Natural killer cell treated with Interleukin-12 subunit alpha and Interleukin-12 subunit beta and Interleukin-15 and Interleukin-18, amount 100 ng/mL, for 72 hours (primary cell): ENCODE measurements at places on chromosomes 11 and 22.

DNA sequence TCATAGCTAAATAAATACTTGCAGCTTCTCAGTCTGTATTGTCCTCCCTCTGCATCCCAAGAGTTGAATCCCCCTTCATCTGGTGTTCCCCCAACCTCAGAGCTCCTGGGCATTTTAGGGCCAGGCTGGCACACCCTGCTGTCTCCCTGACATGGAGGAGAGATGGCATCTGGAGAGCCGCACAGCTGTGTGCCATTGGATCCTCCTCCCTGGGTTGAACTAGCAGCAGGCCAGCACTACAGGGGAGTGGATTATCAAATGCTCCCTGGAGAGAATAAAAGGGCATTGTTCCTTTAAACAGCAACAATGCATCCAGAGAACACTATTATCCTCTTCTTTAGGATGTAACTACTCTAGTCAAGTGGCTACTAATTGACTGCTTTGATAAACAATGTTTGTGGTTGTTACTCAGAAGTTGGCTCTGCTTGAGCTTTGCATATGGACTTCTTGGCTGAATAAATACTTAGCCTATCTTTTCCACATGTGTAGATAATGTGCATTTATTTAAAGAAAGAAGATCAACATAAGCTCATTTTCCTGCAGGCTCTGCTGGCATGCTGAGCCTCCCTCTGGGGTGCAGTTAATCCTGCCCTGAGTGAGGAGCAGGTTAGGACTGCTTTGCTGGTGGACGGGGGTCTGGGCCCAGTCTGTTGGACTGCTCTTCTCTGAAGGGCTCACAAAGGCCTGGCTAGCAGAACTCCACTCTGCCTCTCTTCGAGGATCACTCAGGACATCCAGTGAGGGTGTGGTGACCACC, 897.2 kb downstream of the TBC1D22A start:
- DNase-seq, result no peak

GRCh38 chr11:70517988-70518907, 119.9 kb downstream of the CTTN start:
- DNase-seq, result peak; percentile 48

- no peak for DNase-seq
These were observed 284.8 kb downstream of the CADM1 start for GRCh38 chr11:115219376-115219775.

- no peak for DNase-seq
These were observed 205.5 kb downstream of the CTTN start for GRCh38 chr11:70603756-70604211.

- DNase-seq, result no peak
These were observed 157.8 kb upstream of the DDI1 start for GRCh38 chr11:103878646-103879045.

GRCh38 chr11:65112546-65113360, 1.1 kb downstream of the TM7SF2 start:
- peak; percentile 78 for DNase-seq

DNA sequence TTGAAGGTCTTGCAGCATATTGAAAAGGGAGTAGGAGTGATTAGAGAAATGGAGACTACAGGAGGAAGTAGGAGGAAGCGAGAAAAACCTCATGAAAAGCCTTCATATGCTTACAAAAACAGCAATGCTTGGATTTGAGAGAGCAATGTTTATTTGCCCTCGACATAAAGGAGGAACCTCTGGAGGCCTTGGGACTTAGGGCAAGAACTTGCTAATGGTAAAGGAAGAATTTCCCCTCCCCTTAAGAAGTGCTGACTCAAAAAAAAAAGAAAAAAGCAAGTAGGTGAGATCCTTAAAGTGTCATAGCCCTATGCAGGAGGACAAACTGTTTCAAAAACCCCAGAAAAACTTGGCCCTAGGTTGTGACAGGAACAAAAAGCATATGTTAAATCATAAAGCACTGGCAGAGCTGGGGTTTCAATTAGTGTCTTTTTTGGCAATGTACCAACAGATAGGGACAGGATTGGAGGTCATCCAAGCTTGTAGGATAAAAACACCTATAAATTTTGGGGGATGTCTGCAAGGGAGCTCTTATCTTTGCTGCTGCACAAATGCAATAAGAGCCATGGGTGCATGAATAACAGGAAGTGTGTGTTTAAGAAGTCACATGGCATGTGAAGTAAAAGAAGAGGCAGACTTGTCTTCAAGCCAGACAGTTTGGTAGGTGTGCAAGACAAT, 4.9 kb downstream of the GLYAT start:
- no peak for DNase-seq

DNA sequence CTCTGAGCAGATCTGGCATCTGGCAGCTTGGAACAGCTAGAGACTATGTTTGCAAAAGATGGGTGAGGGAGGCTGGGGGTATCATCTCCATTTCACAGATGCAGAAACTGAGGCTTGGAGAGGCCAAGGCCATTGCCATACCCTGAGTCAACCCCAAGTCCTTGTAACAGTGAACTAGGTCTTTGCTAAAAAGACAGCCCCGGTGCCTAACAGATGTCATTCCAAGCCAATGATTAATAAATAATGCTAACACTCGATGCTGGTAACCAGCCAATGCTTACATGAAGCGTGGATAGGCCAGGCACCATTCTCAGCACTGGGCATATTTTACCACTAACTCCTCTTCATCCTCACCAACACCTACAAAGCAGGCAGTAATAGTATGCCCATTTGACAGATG, 164.0 kb downstream of the MN1 start:
- DNase-seq, result no peak

DNA sequence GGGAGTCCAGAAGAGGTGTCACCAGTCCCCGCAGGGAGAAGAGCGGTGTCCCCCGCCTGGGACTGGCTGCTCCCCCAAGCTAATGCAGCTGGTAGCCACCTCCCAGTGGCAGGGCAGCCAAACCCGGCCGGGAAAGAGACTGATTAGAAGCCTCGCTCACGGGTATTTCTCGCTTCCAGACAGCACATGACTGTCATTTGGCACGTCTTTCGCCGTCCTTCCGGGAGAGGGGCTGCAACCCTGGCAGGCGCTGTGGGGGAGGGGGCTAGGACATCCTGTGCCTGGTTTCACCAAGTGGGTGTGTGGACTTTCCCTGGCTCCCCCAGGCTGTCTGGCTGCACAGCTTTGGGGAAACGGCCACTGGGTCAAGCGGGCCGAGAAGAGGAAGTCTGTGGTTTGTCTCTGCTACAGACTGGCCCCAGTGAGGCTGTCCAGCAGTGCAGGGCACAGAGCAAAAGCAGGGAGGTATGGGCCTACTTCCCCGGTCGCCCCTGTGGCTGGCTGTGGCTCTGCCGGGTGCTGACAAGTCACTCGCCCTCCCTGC, 3.8 kb downstream of the CD81 start:
- peak; percentile 88 for DNase-seq

- DNase-seq, result no peak
These were observed 961 bp downstream of the IPO7 start for GRCh38 chr11:9385327-9385899.

GRCh38 chr11:8988329-8989234, 15.2 kb downstream of the NRIP3 start:
- DNase-seq, result no peak

DNA sequence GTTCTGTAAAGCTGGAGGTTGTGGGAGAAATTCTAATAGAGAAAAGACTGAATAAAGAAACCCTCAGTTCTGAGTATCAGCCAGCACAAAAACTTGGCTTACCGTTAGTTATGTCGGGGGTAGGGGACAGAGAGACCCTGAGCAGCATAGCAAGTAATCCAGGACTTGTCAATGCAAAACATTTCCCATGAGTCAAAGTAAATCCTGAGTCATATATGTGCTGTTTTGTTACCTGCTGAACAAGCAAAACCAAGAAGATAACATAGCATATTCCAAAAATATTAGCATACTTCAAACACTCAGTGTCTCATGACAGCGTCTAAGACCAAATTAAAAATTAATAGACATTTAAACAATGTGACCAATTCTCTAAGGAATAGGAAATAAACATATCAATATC, 75.1 kb upstream of the LUZP2 start:
- DNase-seq, result no peak

GRCh38 chr11:74684661-74685060, 46.6 kb downstream of the CHRDL2 start:
- DNase-seq, result peak; percentile 26

DNA sequence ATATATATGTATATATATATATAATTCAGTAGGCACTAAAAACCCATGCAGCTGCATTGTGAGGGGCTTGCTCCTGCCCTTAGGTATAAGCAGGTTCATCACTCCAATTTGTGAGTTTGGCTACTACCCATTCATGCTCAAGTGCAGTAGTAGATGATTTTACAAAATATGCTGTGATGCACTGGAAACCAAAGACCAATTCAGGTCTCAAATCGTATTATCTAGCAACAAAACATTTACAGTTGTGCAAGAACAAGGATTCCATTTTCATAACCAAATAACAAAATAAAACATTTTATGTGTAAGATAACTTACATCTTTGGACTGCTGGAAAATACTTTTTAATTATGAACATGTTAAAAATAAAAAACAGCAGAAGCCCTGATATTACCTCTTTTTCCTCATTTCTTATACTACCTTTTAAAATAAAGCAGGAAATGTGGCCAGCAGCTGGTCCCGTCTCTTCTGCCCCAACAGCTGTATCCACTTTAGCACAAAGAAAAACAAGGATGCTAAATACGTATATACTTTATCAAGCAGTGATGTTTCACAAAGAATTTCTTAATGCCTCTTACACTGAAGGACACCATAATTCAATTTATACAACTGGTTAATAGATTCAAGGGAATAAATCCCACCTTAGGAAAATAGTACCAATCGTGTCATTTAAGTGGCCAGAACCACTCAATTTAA, 2.8 kb downstream of the CREBZF start:
- no peak for DNase-seq

DNA sequence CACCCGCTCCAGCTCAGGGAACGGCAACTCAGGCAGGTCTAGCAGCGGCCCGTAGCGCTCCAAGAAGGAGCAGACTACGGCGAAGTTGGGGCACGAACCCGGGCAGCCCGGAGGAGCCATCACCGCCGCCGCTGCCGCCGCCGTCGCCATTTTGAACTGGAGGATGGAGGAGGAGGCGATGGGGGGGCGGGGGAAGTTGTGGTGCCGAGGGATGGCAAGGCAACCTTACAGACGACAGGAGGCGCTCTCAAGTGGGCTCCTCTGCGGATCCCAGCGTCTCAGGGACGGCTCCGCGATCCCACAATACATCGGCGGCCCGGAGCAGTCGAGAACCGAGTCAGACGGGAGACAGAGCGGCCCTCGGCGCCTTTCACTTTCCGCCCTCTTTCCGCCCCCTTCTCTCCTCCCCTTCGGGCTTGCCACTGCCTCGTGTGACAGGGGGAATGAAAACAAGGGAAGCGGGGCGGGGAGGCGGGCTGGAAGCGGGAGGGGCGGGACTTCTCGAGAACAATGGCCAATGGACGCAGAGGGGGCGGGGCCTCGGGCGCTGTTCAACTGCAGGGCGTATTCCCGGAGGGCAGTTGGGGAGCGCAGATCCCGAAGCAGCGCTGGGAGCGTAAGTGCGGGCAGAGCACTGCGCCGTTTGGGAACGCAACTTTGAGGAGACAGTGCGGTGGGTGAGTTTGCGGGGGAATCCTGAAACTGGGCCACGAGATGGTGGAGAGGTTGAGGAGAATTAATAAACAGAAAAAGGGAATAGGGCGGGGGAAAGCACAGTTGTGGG, at the start of the genes AAMDC and RSF1:
Gene AAMDC, plus strand, starts transcription at position 580 of the 784 bp plus-strand sequence. CDS start 21,353 bp downstream, outside the sequence.
Gene RSF1, minus strand, starts transcription at position 158 of the 784 bp plus-strand sequence. Its CDS starts 8 bp downstream, at position 150.
- peak; percentile 97 for DNase-seq

GRCh38 chr11:115097796-115098408, 406.3 kb downstream of the CADM1 start:
- no peak for DNase-seq

GRCh38 chr11:133793271-133794035, 51.9 kb downstream of the SPATA19 start:
- DNase-seq, result no peak

- DNase-seq, result no peak
These were observed 73.8 kb upstream of the PARVA start for GRCh38 chr11:12303421-12304149.

GRCh38 chr22:48644108-48644507, 1183.6 kb downstream of the BRD1 start:
- DNase-seq, result no peak

GRCh38 chr22:29217827-29218757, 12.4 kb downstream of the EMID1 start:
- no peak for DNase-seq

- DNase-seq, result no peak
These were observed 120.2 kb downstream of the NECTIN1 start for GRCh38 chr11:119608781-119609180.

DNA sequence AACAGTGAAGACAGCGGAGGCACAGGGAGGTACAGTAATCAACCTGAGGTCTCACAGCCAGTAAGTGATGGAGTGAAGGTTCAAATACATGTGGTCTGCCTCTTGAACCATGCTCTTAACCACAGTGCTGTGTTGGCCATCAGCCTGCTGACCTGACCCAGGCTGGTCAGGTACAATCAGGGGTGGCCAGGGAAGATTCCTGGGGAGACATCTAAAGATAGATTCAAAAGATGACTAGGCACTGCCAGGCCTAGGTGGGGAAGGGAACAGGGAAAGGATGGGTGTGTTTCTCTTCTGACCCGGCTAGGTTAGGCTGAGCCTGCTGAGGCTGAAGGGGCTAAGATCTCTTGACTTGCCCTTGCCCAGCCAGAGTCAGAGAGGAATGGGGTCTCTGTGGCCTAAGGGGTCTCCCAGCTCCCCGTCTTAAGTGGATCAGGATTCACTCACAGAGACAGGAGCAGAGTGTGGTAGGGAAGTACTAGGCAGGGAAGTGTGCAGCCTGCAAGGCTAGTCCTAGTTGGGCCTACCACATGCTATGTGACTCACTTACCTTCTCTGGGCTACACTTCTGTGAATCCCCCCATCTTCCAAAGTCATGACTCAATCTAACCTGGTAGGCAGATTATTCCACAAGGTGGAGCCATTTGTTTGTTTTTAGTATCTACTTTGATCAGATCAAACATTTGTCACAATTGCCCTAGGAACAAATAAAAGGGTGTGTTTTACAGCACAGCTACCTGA, 10.4 kb upstream of the SREBF2 start:
- peak; percentile 67 for DNase-seq

GRCh38 chr22:36678477-36678876, 25.1 kb downstream of the CACNG2 start:
- DNase-seq, result no peak

DNA sequence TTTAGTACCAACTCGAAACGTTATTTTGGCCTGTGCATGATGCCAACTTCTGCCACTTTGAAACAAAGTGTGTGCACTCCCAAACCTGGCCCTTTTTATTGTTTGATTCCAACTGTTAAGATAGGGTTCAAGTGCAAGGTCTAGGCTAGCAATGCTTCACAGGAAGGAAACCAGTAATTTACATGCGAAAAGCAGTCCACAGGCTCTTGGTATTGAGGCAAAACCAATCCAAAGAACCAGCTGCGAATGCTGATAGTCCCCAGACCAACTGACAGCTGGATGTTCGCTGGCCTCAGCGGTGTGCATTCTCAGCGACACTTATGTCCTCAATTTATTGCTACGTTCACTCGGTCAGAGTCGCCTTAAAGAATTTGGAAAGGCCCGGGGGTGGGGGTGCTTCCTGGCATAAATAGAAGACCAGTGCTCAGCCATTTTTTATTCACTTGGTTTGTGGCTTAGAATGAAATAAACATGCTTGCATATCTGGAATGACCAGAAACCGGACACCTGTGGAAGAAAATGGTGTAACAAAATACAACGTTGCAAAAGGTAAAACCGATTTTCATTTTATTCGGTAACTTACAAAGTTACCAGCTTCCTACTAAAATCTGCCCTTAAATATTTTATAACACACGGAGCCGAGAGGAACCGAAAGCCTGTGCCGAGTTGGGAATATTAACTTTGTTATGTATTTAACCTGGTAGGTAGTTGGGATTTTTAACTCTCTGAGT, 1.6 kb downstream of the CPT1A start:
- DNase-seq, result no peak
